ENCODE measurements at places on chromosomes 4 and X. TPM values are rescaled to one million over a fixed set of nuclear protein-coding genes. Genes with fewer than 3 reads are reported as not detected.

DNA sequence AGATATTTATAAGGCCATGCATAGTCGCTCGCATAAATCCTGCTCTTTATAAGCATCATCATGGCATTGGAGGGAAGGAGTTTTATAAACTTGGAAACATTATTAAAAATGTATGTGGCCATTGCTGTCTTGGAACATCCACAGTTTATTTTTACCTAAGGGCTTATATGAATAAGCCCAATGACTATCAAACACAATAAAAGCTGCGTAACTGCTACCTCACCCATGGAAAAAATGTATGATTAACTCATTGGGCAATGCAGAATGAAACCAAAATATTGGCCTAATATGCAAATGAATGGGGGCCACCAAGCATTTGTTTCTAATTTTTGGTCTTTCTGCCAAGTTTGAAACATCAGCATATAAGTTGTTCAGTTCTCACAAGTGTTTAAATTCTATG lies 19.1 kb downstream of the GEMIN8 start:
- DNase-seq: no peak

GRCh38 chr4:44914223-44914622 lies 187.9 kb upstream of the GNPDA2 start:
- no peak for DNase-seq

DNA sequence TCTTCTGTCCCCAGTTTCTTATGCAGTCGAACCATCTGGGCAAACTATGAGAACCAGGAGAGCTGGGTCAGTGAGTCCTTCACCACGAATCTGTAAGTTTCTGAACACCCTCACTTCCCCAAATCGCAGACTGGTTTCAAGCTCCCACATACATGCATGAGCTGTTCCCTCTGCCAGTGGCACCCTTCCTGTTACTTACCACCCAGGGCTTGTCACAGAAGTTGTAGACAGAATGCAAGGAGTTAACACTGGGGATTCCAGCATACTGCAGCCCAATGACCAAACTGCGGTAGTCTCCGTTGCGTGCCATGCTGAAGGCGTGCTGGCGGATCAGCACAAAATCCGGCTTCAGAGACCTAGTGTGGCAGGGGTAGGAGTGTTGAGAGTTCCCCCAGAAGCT lies 14.6 kb downstream of the SYN1 start:
- DNase-seq: no peak

DNA sequence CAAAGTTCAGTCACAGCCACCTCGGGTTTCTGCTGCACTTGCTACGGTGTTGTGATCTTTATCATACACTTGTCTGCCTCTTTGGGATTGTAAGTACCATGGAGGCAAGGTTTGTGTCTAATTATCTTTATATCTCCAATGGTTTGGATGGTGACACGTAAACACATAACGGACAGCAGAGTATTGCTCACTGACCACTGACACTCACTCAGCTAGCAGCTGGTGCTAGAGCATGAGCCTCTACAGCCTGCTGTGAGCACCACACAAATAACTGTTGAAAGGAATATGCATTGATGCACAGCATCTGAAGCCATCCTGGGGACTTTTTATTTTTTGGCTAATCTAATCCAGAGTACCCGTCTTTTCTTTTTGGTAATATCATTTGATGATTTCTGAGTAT lies 156.0 kb downstream of the DCLK2 start:
- no peak for DNase-seq

- DNase-seq: peak; percentile 48
Measured at GRCh38 chr4:2928242-2929176, 34.7 kb downstream of the NOP14 start.

Gene TCEAL9
- total RNA-seq: 90.7 TPM

Gene TCP11X2
- 0.07 TPM for total RNA-seq

All from H7 (cell line).